Hematopoietic multipotent progenitor cell treated with erythropoietin and hydrocortisone succinate and interleukin-3 and kit ligand, for 17 days (in vitro differentiated cells): ENCODE measurements at places on chromosomes 4 and X.
A peak's percentile ranks its signal among the peaks of the same experiment; 100 is the strongest.

- DNase-seq: no peak
These were observed 602.8 kb downstream of the INPP4B start for GRCh38 chr4:142243255-142243654.

DNA sequence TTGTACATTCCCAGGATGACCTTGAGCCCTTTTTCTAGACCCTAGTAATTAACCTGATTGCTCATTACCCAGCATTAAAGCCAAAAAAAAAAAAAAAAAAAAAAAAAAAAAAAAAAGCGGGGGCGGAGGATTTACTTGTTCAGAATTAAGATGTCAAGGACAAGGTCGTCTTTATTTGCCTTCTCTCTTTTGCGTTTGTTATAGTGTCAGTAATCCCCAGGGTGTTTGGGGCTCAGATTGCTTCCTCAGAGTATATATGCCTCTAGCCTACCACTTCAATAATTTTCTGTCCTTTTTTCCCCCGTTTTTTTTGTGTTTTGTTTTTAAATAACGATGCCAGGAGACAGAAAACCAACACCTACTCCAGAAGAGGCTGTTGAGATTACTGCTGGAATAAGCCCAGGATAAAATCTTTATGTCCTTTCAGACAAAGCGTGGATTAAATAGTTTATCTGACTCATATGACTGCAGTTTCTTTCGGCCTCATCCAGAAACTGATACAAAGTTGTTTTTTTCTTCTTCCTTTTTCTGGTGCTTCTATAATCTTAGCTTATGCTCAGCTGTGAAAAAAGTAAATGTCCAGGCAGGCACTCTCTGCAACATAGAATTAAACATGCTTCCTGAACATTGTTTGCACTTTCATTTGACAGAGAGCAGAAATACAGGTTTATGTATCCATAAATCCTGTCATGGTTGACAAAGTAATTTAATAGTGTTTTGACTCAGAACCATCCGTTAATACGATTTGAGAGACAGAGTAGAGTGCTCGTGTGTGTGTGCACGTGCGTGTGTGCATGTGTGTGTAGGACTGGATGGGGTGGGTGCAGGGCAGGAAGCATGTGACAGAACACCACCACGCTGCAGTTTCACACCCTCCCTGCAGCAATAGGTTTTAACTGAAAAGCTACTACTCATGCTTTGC is 138.6 kb downstream of the AFF1 start:
- DNase-seq: no peak

- no peak for DNase-seq
These were observed 9.4 kb upstream of the COPS4 start for GRCh38 chr4:83025563-83025962.

DNA sequence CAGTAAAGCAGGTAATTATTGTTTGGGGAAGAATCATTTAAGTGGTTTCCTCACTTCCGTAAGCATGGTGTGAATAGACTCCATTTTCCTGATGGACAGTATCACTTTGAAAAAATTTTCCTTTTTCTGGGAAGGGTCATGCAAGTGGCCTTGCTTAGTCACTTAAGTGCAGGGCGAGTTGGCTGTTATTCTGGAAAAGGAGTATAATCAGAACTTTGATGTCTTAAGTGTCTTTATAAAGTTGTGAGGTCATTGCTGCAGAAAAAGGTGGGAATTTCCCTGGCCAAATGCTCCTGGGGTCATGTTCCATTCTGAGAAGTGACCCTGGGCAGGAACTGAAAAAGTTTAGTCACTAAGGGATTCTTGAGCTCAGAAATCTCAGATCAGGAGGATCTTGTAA is 146.1 kb upstream of the OTUD4 start:
- DNase-seq: no peak

- DNase-seq: no peak
These were observed 55.0 kb upstream of the TMEM33 start for GRCh38 chr4:41880022-41880837.

DNA sequence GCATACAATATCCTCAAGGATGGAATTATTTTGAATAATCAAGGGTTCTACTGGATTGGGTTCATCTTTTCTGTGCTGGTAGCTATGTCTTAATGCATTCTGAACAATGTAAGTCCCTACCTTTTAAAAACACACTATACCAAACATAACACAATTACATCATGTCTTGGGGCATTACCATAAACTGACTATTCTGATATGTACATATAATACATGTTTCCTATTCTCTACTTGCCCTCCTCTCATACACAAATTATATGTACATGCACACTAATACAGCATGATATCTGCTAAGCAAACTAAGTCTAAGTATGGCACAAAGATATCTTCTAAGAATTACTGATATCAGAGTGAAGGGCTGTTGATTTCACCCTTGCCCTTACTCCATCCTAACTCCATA is 147.1 kb downstream of the PRDM5 start:
- no peak for DNase-seq

GRCh38 chr4:8607603-8608481 is 15.3 kb downstream of the CPZ start:
- peak; percentile 5 for DNase-seq

DNA sequence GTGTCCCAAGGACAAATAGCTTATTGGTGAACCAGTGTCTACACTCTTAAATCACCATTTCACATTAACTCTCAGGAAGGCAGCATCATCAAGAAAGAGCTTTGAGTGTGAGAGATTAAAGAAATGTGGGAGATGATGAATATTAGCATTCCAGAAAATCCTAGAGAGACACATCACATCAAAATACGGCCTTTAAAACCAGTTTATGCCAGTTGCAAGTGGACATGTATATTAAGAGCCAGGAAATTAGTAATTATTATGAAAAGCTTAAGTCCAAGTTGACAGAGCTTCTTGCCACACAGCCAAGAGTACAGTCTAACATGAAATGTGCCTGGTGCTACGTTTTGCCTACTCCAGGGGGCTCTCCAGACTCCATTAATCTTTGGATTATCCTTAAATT is 503.0 kb upstream of the BOD1L1 start:
- DNase-seq: no peak

DNA sequence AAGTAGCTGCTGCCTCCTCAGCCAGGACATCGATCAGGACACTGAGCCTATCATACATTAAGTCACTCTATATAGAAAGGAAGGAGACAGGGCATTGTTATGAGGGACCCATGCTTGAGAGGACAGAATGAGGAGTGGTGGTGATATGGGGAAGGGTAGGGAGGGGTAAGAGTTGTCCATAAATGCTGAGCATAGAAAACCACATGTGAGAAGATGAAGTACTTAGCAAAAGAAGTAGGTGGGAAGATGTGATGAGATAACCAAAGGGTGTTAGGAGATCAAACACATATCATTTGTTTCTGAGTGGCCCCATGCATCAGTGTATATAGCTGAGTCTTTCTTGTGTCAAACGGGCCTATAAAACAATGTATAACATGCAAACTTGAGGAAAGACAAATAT is 84.1 kb downstream of the DGKK start:
- no peak for DNase-seq

DNA sequence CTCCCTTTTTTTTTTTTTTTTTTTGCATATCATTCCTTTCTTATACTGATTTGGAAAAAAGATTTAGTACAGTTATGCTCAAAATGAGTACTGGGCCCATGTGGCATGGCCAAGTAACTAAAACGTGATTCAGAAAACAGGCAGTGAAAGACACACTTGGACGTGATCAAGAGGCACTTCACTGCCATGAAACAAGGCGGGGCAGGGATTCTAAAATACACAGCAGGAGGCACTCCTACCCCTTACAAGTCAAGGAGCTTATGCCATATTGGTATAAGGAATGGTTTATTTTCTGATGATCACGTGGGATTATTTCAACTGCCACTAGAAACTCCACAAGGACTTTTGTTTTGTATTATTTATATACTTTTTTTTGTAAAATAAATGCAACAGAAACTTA is 72.0 kb downstream of the CHST7 start:
- no peak for DNase-seq

GRCh38 chr4:120517966-120518365 is 404.6 kb downstream of the PRDM5 start:
- no peak for DNase-seq

GRCh38 chr4:2961811-2962441 is 1.3 kb downstream of the NOP14 start:
- peak; percentile 34 for DNase-seq

DNA sequence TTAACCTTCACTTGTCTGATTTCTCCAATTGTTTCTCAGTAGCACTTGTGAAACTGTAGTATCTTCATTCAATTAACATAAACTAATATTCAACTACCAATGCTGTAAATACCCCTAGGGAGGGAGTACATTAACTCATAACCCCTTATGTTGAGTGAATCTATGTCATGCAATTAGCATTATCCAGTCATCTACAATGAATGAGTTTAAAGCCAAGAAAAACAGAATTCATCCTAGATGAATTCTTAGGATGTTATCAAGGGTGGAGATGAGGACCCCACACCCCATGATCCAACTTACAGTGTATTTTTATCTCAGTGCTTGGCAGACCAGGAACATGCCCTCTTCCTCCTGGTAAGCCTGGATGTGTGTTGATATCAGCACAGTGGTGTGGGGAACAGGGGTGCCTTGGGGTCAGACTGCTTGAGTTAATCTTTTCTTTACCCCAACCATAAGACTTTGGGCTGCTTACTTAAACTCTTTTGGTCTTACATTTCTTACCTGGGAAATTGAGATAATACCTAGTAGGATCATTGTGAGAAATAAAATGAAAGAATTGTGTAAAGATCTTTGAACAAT is 62.1 kb upstream of the SCOC start:
- DNase-seq: no peak

- no peak for DNase-seq
These were observed 62.4 kb upstream of the RAI2 start for GRCh38 chrX:17923546-17923945.

- peak; percentile 10 for DNase-seq
These were observed 52.7 kb downstream of the STARD8 start for GRCh38 chrX:68699960-68700746.

GRCh38 chr4:166198516-166199310 is 325.7 kb downstream of the TLL1 start:
- no peak for DNase-seq

- no peak for DNase-seq
These were observed 48.0 kb downstream of the SEPTIN11 start for GRCh38 chr4:76997532-76997931.

DNA sequence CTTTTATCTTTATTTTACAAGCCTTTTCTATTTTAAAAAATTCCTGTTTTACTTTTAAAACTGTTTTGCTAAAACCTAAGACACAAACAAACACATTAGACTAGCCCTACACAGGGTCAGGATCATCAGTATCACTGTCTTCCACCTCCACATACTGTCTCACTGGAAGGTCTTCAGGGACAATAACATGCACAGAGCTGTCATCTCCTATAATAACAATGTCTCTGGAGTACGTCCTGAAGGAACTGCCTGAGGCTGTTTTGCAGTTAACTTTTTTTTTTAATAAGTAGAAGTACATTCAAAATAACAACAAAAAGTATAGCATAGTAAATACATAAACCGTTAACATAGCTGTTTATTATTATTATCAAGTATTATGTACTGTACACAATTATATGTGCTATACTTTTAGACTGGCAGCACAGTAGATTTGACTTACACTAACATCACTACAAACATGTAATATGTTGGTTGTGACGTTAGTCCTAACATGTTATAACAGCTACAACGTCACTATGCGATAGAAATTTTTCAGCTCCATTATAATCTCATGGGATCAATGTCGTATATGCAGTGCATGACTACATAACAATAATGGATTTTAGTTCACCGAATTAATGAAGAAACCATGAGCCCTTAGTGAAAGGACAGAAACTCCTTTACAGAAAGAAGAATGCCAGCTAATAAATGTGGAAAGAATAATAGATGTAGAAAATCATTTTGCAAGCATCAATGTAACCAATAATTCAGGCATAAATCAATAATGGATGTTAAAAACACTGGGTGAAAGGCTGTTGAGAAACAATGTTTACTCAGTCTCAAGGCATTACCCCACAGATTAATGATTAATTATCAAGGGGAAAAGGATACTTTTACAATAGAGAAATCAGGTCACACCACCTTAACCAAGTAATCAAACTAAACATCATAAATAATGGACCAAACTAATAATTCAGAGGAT is 49.2 kb downstream of the FBXW7 start:
- DNase-seq: no peak

DNA sequence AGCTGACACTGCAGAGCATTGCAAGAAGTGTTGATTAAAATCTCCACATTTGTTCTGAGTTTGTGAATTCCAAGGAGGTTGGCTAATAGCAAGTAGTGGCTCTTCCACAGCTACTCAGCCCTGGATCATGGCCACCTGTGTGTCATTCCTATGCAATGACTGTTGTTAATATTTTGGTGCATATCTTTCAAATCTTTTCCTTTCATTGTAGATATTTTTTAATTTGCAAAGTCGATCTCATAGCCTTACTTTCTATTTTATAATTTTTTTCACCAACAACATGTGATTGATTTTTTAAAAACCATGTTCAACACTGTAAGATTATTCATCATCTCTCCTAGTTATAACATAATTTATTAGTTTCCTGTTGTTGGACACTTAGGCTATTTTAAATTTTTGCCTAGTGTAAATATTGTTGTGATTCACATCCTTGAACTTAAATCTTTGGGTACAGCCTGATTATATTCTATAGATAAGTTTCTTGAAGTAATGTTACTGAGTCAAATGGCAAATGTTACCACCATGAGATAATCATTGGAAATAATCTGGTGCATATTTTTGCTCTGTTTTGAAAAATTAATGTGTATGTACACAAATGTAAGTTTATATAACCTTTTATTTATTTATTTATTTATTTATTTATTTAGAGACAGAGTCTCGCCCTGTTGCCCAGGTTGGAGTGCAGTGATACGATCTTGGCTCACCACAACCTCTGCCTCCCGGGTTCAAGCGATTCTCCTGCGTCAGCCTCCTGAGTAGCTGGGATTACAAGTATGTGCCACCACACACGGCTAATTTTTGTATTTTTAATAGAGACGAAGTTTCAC is 17.1 kb upstream of the ARHGAP10 start:
- no peak for DNase-seq

DNA sequence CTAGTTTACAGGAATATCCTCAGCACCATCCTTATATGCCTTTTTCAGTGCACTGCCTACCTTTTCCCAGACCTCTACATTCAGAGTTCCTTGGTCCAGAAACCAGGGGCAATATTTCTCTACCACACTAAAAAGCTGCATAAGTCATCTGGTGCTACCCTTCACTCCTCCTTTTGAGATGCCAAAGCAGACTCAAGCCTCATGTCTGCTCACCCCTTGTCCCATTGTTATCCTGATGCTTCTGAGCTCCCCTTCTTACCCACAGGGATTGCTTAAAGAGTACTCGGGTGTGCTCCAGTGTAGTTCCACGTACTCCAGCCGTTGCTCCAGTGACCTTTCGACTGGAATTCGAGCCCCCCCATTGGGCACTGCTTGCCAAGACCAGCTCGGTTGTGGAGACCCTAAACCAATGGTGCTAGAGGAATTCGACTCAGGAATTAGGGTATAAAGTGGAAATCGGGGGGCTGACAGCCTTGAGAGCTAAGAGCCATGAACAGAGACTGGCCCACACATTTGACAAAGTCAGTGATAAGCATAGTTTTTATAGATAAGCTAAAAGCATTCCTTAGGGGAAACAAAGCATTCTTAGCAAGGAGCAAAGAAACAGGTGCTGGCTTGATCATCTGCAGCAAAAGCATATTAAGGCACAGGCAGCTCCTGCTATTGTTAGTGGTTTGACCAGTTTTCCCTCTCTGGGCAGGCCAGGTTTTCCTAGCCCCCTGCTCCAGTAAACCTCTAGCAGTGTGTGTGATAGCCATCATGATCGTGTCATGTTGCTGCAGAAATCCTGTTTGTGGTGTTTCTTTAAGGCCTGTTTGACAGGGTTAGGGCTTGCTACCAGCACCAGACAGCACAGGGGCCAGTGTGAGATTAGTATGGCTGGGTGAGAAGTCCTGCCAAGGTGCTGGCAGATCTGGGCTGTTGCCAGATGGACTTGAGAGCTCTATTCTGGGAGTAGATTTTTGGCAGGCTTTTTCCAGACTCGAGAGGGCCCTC is 57.5 kb upstream of the WDR1 start:
- peak; percentile 58 for DNase-seq
